ENCODE measurements at places on chromosomes 3 and 15.

DNA sequence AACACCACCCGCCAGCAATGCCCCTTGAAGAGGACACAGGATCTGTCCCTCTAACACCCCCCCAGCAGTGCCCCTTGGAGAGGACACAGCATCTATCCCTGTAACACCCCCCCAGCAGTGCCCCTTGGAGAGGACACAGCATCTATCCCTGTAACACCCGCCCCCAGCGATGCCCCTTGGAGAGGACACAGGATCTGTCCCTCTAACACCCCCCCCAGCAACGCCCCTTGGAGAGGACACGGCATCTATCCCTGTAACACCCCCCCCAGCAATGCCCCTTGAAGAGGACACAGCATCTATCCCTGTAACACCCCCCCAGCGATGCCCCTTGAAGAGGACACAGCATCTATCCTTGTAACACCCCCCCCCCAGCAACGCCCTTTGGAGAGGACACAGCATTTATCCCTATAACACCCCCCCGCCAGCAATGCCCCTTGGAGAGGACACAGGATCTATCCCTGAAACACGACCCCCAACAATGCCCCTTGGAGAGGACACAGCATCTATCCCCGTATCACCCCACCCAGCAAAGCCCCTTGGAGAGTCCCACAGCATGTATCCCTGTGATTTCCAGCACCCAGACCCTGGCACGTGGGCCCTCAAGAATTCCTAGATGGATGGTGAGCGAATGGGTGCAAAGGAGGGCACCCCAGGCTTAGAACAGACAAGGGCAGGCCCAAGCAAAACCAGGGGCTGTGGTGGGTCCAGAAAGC is 26.9 kb downstream of the TNK2 start:
- no peaks in the 10 kb centered on the region for H3K27me3 ChIP-seq
- H3K36me3 ChIP-seq = peaks cover 76% of the 10 kb centered on the region
- no peak overlapping the region for H3K27ac ChIP-seq
- peaks cover 11% of the 10 kb centered on the region for H3K4me1 ChIP-seq
- no peak overlapping the region for H3K4me3 ChIP-seq
- no peak for DNase-seq

- no peak for DNase-seq
- H3K27ac ChIP-seq = no peak overlapping the region
- no peaks in the 10 kb centered on the region for H3K36me3 ChIP-seq
- H3K4me3 ChIP-seq = no peak overlapping the region
Observed at GRCh38 chr3:193507566-193507965, 47.1 kb downstream of the ATP13A4 start.

- no peak within 1 kb of the TSS for H3K27ac ChIP-seq
- H3K4me3 ChIP-seq = no peak within 1 kb of the TSS
- H3K4me1 ChIP-seq = no peaks in the 10 kb centered on the region
- DNase-seq = no peak
- no peaks in the 10 kb centered on the region for H3K36me3 ChIP-seq
- no peaks in the 10 kb centered on the region for H3K27me3 ChIP-seq
Observed at GRCh38 chr3:184031187-184031792, at the start of gene HTR3D. TSS of gene HTR3D (plus strand) at chr3:184031742. CDS start at chr3:184031742, 0 bp downstream.

GRCh38 chr15:88542342-88542733 is 4.1 kb downstream of the DET1 start:
- no peak for DNase-seq
- peaks cover 21% of the 10 kb centered on the region for H3K4me1 ChIP-seq
- no peak overlapping the region for H3K27ac ChIP-seq
- H3K4me3 ChIP-seq = no peak overlapping the region

- H3K4me3 ChIP-seq = no peak overlapping the region
- no peak for DNase-seq
- no peaks in the 10 kb centered on the region for H3K27me3 ChIP-seq
- H3K4me1 ChIP-seq = no peaks in the 10 kb centered on the region
- no peak overlapping the region for H3K27ac ChIP-seq
Observed at GRCh38 chr3:73955494-73956070, 330.8 kb upstream of the PDZRN3 start.

DNA sequence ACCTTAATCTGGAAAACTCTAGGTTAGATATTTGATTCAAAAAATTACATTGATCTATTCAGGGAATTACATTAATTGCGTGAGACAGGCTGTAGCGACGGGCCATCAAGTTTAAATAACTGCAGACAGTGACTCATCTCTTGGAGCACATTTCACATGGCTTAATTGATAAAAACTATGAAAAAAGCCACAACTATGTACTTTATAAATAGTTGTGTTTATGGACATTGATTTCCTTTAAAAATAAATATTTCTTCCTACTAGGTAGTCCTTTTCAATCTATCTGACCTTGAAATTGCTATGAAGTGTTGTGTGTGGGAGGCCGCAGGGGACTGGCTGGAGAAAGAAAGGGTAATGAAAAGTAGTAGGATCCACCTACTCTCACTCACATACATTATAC is 157.8 kb downstream of the IL1RAP start:
- no peaks in the 10 kb centered on the region for H3K36me3 ChIP-seq
- no peak overlapping the region for H3K27ac ChIP-seq
- no peaks in the 10 kb centered on the region for H3K27me3 ChIP-seq
- H3K4me1 ChIP-seq = no peaks in the 10 kb centered on the region

DNA sequence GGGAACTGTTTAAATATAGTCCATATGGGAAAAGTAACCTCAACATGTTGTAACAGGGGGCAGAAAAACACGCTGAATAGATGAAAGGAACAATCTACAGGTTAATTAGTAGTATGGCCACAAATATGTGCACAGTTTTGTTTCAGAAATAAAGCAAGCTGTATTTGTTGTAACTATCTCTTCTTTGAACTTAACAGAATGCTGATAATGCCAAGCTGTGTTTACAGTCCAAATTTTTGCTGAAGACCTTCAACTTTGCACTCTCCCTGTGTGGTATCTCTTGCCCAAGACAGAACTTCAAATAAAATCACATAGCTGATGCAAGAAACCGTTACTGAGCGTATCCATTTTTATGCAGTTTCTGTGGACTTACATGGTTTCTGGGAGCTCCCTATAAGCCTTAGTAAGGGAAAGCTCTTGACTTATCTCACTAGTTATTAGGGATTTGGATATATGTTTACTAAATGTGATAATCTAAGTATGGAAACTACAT is 425.4 kb upstream of the TPRG1 start:
- H3K27ac ChIP-seq = peak overlapping the region; percentile 9
- H3K36me3 ChIP-seq = peaks cover 3% of the 10 kb centered on the region
- peaks cover 5% of the 10 kb centered on the region for H3K4me1 ChIP-seq

DNA sequence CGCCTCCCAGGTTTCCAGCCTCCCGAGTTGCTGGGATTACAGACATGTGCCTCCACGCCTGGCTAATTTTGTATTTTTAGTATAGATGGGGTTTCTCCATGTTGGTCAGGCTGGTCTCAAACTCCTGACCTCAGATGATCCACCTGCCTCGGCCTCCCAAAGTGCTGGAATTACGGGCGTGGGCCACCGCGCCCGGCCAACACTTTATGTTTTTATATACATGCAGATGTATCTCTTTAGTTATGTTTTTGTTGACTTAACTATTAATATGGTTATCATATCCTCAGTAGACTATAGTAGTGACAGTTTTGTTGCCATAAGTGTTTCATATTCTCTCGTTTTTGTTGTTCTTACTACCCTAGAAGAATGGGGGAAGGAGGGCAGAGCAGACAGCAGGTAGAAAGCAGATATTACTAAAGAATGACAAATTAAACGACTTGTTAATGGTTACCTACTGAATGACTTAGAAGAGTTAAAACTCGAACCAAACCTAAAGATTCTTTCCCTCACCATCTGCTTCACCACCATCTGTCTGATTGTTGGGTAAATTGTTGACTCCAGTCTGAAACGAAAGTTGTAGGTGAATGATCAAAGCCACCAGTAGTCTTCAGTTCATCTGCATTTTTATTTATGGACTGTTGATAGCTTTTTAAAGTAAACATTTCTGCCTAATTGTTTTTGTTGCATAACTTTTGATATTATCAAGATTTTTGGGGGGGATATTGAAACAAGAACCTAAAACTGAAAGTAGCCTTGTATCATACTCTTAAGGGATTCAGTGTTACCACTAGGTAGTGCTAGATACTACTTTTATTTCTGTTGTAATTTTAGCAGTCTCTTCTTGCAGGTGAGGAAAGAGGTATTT is 89.3 kb downstream of the RASA2 start:
- no peak overlapping the region for H3K27ac ChIP-seq
- no peaks in the 10 kb centered on the region for H3K27me3 ChIP-seq
- no peak for DNase-seq
- peaks cover 24% of the 10 kb centered on the region for H3K36me3 ChIP-seq
- no peak overlapping the region for H3K4me3 ChIP-seq

DNA sequence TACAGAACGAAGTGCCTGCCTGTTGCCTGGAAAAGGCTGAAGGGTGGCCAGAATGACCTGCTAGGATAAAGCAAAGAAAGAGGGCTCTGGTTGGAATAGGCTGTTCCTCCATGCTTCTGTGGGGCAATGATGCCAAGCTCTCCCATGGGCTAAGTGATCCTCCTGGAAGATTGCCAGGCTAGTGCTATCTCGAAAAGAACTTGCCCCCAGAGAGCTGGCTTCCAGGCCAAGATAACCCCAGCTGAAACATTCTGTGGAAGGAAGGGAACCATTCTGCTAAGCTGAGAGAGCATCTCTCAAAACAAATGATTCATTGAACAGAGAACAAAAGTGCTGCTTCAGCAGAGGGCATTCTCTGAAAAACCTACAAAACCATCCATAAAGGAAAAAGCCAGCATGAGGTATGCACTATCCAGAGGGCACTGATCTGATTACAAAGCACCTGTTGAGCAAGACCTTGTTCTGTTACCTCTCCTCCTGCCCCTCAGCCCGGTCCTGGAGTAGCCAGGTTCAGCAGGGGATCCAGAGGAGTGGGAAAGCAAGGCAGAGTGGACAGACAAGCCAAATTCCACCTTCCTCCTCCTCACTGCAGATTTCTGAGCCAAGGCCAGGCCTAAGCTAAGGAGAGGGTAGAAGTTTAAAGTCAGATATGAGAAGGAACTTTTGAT is 31.9 kb upstream of the SPRED1 start:
- H3K27ac ChIP-seq = no peak overlapping the region
- no peak overlapping the region for H3K4me3 ChIP-seq
- peaks cover 11% of the 10 kb centered on the region for H3K4me1 ChIP-seq
- DNase-seq = no peak
- no peaks in the 10 kb centered on the region for H3K27me3 ChIP-seq

GRCh38 chr3:32203854-32204253 is 34.6 kb upstream of the CMTM8 start:
- no peak for DNase-seq
- H3K4me3 ChIP-seq = no peak overlapping the region
- H3K27ac ChIP-seq = no peak overlapping the region
- no peaks in the 10 kb centered on the region for H3K36me3 ChIP-seq
- no peaks in the 10 kb centered on the region for H3K27me3 ChIP-seq

DNA sequence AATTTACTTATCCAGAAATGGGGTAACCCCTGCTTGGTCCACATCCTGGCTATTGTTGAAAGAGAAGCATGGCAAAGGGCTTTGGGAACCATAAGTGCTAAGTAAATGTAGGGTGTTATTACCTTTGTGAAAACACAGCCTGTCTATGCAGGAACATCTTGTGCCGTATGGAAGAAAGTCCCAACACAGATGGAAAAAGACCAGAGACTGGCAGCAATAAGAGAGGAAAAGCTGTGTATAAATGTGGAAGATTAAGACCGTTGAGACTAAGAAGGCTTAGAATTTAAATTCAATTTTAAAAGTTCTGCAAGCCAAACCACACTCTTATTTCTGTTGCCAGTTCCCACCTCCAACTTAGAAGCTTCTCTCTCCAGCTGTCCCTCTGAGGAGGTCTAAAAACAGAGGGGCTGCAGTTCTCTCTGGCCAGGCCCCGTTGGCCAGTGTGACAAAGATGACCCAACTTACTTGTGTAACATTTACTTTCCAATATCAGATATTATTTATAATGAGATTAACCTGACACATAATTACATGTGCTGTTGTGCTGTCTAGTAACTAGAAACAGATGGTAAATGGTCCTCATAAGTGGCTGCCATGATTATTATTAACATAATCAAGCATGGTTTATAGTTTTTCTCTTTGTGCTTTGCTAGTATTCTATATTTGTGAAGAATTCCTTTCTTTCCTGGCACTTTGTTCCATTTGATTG is 7.0 kb downstream of the MINDY4B start:
- DNase-seq = no peak
- no peak overlapping the region for H3K4me3 ChIP-seq
- no peaks in the 10 kb centered on the region for H3K36me3 ChIP-seq
- no peaks in the 10 kb centered on the region for H3K4me1 ChIP-seq
- no peak overlapping the region for H3K27ac ChIP-seq

GRCh38 chr15:58487724-58488120 is 55.9 kb downstream of the LIPC start:
- no peaks in the 10 kb centered on the region for H3K27me3 ChIP-seq
- no peak for DNase-seq
- no peak overlapping the region for H3K4me3 ChIP-seq
- no peaks in the 10 kb centered on the region for H3K4me1 ChIP-seq

- H3K4me3 ChIP-seq = no peak overlapping the region
- H3K4me1 ChIP-seq = no peaks in the 10 kb centered on the region
- DNase-seq = no peak
- H3K36me3 ChIP-seq = no peaks in the 10 kb centered on the region
- no peak overlapping the region for H3K27ac ChIP-seq
Observed at GRCh38 chr15:56598991-56599390, 134.1 kb upstream of the MNS1 start.

DNA sequence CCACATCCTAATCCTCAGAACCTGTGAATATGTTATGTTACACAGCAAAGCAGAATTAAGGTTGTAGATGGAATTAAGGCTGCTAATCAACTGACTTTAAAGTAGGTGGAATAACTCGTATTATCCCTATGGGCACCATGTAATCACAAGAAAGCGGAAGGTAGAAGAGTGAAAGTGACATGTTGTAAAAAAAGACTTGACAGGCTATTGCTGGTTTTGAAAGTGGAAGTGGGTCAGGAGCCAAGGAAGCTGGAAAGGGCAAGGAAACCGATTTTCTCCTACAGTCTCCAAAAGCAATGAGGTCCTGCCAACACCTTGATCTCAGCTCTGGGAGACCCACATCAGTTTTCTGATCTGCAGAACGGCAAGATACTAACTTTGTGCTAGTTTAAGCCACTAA is 6.6 kb downstream of the TP63 start:
- H3K27me3 ChIP-seq = no peaks in the 10 kb centered on the region
- no peak overlapping the region for H3K4me3 ChIP-seq
- H3K36me3 ChIP-seq = no peaks in the 10 kb centered on the region
- no peak overlapping the region for H3K27ac ChIP-seq
- DNase-seq = no peak

DNA sequence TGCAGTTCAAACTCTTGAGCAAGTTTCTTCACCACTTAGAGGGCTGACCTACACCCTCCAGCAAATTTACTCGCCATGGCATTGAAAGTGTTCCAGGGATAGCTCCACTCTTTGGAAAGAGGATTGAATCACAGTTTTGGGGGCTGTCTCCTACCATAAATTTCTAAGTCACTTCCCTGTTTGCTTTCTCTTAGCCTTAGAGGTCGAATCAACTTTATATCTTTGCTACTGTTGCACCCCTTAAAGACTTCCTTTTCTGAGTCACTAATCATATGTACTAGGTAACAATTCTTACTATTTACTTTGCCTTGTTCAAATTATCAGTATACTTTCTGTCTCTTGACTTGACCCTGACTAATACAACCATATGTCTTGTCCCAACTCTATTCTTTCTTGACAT is 1151.8 kb upstream of the ALCAM start:
- no peak for DNase-seq
- no peak overlapping the region for H3K4me3 ChIP-seq
- no peaks in the 10 kb centered on the region for H3K4me1 ChIP-seq
- no peak overlapping the region for H3K27ac ChIP-seq
- no peaks in the 10 kb centered on the region for H3K36me3 ChIP-seq
- no peaks in the 10 kb centered on the region for H3K27me3 ChIP-seq

- no peak for DNase-seq
- H3K4me3 ChIP-seq = no peak overlapping the region
- no peaks in the 10 kb centered on the region for H3K36me3 ChIP-seq
- no peak overlapping the region for H3K27ac ChIP-seq
- H3K27me3 ChIP-seq = no peaks in the 10 kb centered on the region
Observed at GRCh38 chr3:90253131-90253530, 1145.7 kb downstream of the EPHA3 start.

Data from esophagus muscularis mucosa (tissue), 4 donors.